ENCODE measurements at places on chromosomes 3 and 15.

GRCh38 chr3:53554559-53555067, 60.2 kb downstream of the CACNA1D start:
- no peak for DNase-seq

DNA sequence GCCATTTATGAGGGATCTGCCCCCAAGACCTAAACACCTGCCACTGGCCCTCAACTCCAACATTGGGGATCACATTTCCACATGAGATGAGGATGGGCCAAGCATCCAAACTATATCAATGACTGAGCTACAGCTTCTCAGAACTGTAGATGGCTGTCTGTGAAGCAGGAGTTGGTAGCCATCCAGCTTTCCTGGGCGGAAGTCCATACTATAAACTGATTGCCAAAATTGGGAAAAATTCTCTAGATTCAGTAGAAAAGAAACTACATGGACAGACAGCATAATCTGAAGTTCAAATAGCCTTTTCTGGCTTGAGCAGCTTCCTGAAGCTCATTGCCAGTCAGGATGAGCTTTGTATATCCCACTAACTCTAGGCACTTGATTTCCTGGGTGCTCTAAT, 214.7 kb upstream of the ZBTB20 start:
- DNase-seq: no peak

DNA sequence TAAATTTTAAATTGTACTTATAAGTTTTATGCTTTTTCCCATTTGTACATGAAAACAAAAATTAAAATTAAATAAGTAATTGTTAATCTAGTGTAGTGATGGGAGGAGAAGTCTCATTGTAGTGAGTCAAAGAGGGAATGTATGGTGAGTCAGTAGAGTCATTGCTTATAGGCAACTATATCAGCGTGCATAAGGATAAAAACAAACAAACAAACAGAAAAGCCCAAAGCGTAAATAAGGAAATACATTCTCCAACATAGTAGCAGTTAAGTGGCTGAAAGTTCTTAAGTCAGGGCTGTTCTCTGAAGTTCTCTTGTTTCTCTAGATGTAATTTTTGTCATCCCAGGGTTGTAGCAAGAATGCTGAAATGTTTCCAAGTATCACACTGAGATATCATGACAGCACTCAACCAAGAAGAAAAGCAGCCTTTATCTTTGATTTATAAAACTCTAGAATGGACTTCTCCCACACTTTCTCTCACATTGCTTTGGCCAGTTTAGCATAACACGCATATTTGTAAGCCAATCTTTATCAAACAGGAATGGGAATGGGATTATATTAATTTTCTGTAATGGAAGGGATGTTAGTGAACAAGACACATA, 184.1 kb upstream of the TP63 start:
- DNase-seq: no peak

GRCh38 chr3:135844386-135844785, 121.1 kb upstream of the PPP2R3A start:
- no peak for DNase-seq

DNA sequence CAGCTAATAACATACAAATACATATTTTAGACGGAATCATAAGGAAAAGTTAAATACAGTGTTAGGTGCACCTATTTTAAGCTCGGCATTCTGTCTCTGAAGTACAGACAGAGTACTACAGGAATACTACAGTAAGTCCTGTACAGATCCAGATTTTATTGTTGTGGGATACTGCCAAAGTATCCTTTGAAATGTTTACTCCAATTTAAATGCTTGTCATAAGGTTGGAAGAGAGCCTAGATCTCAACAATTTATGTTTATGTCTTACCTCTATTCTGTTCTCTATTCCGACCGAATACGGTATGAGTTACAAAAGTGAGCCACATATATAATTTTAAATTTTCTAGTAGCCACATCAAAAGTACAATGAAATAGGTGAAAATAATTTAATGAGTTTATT, 25.3 kb downstream of the PLD1 start:
- DNase-seq: no peak

GRCh38 chr15:68852461-68852860, 31.8 kb upstream of the ANP32A start:
- DNase-seq: no peak

GRCh38 chr3:45974686-45975085, 20.9 kb downstream of the FYCO1 start:
- DNase-seq: no peak

DNA sequence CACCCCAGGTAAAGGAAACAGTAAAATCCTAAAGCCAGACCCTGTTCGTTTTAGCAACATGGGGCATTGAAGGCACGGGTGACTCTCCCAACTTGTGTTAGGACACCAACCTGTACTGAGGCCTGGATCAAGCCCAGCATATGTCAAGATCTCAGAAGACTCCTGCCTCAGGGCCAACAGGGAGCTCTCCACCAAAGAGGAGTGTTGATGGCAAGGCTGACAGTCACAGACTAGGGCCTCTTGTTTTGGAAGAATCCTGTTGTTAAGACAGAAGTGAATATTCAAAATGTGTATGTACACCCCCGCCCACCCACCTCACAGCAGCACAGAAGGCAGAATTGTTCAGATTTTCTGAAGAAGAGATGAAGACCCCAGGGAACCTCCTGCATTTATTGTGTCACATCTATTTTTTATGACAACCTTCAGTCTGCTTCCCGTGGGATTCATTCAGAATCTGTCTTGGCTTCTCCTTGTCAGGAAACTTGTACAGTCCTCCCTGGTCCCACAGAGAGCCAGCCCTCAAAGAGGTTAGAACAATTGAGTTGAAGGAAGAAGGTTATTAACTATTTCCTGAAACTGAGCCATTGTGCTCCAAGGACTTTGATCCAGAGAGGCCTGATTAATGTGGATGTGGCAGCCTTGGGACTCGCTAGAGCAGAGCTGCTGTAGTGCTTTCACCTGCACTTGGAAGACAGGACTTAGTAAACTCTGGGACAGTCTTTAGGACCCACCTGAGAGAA, 61.7 kb upstream of the PLXNA1 start:
- no peak for DNase-seq

DNA sequence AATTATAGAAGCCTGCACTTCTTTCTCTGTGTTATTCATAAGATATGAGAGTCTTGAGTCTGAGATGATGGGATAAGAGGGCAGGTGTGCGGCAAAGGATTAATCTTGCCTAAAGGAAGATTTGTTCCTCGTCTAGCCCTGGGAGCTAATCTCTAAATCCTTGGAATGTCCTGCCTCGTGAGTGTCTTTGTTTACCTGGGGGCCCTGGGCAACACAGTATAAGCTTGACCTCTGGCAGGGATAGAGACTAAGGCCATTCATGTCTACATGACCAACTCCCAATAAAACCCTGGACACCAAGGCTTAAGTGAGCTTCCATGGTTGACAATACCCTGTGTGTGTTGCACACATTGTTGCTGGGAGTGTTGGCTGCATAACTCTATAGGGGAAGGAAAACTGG, 3.2 kb upstream of the AGBL1 start:
- no peak for DNase-seq

- no peak for DNase-seq
Measured at GRCh38 chr3:30426293-30426993, 180.0 kb upstream of the TGFBR2 start.

DNA sequence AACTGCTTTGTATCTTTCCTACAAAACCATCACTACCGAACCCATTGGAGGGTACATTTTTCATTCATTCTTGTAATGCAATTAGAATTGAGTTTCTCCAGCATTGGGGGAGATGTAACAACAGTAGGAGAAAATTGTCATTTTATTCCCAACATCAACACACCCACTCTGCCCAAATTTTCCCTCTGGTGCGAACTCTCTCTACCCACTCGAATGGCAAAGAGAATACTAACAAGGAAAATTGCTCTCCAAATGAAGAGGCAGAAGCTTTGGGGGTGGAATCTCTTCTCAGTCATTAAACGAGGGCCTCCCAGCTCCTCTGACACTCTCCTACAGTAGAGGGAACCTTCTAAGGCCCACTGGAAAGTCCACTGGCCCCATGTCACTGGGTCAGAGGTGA, 135.7 kb downstream of the MEGF11 start:
- DNase-seq: no peak

DNA sequence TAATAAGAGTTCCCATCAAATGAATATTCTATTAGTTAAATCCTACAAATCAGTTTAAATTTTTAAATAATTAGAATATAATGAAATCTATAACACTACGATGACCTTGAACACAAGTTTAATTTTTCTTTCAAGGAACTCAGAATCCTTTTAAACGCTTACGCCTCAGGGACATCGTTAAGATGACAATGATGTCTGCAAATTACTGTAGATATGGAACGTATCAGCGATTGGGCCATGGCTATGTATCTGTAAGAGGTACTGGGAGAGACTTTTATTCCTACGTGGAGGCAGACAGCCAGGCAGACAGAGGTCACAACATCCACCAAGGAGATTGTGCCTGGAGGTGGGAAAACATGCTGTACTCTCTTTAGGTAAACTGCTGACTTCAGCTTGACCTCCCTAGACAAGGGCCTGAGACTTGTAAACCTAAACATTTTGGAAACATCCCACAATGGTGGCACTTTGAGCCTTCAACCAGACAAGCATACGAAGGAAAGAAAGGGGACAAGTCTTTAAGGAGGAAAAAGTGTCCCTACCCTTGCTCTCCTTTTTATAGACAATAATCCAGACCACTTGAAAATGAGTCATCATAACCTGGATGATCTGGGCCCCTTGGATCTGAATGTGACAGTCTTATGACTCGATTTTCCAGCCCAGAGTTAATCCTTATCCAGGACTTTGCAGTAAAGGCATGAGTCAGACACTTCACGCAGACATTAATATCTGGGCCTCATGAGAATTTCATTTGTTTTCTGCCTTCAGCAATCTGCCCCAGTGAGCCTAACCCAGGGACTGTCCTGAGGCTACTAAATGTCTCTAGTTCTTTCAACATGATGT, 6.8 kb upstream of the LDHAL6B start:
- no peak for DNase-seq

DNA sequence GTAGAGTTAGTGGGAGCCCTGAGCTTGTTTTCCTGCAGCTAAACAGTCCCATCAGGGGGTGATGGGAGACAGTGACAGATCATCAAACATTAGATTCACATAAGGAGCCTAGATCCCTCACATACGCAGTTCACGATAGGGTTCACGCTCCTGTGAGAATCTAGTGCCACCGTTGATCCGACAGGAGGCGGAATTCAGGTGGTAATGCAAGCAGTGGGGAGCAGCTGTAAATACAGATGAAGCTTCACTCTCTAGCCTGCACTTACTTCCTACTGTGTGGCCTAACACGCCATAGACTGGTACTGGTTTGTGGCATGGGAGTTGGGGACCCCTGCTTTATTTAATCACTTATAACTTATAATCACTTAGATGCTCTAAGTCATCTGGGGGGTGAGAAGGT, 179.1 kb downstream of the AKAP13 start:
- no peak for DNase-seq

DNA sequence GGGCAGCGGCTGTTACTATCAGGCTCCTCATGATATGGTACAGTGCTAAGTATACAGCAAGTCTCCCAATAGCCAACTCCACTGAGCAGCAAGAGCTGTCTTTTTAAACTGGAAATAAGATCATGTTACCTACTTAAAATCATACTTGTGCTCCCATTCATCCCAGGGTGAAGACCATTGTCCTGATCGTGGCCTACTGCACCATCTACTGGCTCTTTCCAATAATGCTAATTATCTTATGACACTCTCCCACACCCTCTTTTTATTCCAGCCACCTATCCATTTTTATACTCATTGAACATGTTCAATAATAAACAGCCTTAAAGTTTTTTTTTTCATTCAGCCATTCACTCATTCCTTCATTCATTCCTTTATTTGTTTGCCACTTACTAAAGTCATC, 117.7 kb downstream of the GBE1 start:
- DNase-seq: peak; percentile 4

- DNase-seq: no peak
Measured at GRCh38 chr3:15217841-15218267, 11.8 kb downstream of the CAPN7 start.

DNA sequence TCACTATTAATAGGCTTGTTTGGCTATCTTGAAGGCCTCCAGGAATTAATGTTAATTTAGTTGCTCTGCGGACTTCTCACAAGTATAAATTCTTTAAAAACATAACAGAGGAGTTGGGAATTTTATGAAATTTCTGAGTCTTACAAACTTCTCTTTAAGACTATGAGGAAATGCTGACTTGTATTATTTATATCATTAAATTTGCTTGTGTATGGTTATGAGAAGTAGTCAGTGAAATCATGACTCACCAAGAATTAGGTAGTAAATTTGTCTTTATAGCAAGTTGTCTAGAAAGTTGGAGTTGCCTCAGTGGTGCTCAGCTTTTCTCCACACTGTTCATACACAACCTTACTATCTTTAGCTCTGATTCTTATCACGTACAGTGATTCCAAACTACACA, 26.5 kb downstream of the PHLDB2 start:
- no peak for DNase-seq

- DNase-seq: no peak
Measured at GRCh38 chr3:188343894-188344293, 189.9 kb downstream of the LPP start.

DNA sequence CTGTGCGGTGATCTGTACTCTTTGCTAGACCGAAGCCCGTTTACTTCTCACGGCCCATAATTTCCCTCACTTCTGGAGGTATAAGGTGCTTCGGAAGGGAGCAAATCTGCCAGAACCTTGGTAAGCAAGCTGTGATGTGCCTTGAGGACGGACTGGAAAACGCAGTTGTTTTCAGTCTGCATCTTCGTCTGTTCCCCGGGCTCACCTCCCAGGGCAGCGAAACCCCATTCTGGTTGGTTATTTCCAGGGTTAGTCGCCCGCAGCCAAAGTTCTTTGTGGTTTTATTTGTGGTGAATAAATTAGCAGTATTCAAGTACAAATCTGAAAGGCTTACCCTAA, 401 bp downstream of the RAMAC start:
- DNase-seq: peak; percentile 3

DNA sequence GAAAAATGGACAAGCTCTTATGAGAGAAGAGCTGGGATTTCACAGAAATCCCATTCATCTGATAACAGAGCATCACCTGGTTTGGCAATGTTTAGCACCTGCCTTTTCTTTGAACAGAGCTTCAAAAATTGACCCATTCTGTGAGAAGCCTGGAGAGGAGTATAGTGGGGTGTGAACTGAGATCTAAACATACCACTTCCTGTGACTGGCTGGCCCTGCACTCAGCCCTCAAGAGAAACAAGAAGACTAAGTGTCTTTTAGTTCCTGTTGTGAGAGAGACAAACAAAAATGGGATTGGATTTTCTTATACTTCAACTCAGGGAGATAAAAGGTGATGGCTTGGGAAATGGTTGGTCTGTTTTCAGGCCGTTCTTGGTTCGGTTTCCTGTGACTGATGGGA, 1060.2 kb downstream of the ROBO1 start:
- DNase-seq: no peak

DNA sequence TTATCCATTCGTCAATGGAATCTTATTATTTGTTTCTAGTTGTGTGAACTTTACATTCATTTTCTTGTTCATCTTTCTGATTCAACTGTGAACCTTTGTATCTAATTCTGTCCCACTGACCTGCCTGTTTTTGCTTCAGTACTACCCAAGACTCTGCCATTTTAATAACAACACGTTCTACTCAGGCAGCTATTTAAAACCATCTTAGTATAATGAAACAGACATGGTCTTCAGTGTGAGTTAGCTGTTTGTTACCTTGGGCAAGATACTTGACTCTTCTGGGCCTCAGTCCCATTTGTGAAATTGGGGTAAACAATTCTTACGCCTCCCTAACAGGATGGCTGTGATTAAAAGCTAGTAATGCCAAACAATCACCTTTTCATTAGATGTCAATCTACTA, 1.6 kb downstream of the BTBD1 start:
- no peak for DNase-seq

- DNase-seq: no peak
Measured at GRCh38 chr3:149548669-149549065, 74.2 kb downstream of the TM4SF4 start.

Measured in brain pericyte (primary cell).